ENCODE measurements at places on chromosomes 1 and 21.
A peak's percentile ranks its signal among the peaks of the same experiment; 100 is the strongest.

- no peak for DNase-seq
These were observed 138.2 kb downstream of the AJAP1 start for GRCh38 chr1:4792565-4792964.

DNA sequence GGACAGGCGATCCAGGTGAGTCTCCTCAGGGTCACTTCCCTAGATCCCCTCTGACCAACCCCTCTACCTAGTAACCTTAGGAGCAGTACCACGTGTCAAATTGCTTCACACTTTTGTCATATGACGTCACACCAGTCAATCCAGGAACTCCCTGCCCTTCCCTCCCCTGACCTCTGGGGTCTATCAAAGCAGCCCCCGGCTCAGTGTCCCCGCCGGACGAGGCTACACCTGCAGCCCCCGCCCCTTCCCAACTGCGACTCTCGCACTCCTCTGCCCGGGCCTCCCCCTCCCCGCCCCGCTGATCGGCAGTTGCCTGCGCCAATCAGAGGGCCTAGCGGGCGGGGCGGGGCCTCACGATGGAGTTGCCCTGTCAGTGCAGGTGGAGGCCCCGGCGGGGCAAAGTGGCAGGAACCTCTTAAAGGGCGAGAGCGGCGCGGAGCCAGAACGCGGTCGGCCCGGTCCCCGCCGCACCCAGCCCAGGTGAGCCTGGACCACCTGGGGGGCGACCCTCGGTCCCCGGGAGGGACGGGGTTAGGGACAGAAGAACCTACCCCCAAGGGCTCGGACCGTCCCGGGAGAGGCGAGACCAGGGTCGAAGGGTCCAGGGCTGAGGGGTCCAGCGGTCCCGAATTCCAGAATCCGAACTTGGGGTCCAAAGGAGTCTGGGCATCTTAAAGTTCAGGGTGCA lies 27.5 kb upstream of the EPB41 start:
- DNase-seq = peak; percentile 90

GRCh38 chr1:15436881-15437442 lies 1.3 kb upstream of the CTRC start:
- no peak for DNase-seq

GRCh38 chr1:162954824-162955223 lies 93.8 kb upstream of the CCDC190 start:
- no peak for DNase-seq

DNA sequence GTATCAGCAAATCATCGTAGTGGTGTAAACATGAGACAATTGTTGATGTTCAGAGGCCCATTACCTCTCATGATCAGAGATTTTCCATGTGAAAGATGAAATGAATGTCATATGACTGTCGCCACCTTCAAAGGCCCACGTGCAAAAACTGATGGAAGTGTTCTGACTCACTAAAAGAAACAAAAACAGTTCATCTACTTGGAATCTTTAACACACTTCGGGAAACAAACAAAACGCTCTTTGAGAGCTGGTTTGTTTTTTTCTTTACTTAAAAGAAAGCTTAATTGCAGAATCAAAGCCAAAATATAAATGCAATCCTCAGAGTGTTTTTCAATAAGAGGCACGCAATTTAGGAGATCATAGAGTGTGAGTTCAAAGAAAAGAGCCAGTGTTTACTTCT lies 100.8 kb downstream of the PLPPR4 start:
- DNase-seq = no peak

- DNase-seq = no peak
These were observed 26.6 kb downstream of the BEND5 start for GRCh38 chr1:48750109-48750508.

GRCh38 chr1:236736761-236737160 lies 50.5 kb downstream of the ACTN2 start:
- no peak for DNase-seq

GRCh38 chr1:53986458-53986857 lies 31.5 kb downstream of the LDLRAD1 start:
- no peak for DNase-seq
